ENCODE measurements at places on chromosomes 5 and 9. TPM values are rescaled to one million over a fixed set of nuclear protein-coding genes. Genes with fewer than 3 reads are reported as not detected.

DNA sequence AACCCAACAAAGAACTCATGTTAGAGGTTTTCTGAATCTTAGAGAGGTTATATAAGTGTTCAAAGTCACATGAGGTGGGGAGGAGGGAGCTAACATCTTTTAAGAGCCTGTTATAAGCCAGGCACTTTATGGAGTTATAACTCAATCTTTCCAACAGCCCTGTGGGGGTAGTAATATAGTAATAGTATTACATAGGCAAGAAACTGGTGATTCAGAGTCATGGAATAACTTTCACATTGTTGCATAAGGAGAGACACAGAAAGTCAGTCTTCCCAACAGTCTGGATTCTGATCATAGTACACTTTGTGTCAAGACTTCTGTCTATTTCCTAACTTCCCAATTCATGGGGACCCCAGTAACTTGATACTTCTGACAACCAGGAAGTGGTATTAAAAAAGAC is 89.2 kb downstream of the ACER2 start:
- peaks cover 4% of the 10 kb centered on the region for H3K27me3 ChIP-seq

- H3K4me1 ChIP-seq = peaks cover 12% of the 10 kb centered on the region
- no peak overlapping the region for H3K27ac ChIP-seq
- no peak overlapping the region for H3K4me3 ChIP-seq
- DNase-seq = no peak
- H3K36me3 ChIP-seq = peaks cover 33% of the 10 kb centered on the region
- no peaks in the 10 kb centered on the region for H3K27me3 ChIP-seq
These were observed 32.3 kb upstream of the CSF1R start for GRCh38 chr5:150118561-150119229.

FAM151B gene
- total RNA-seq = 3.4 TPM

DNA sequence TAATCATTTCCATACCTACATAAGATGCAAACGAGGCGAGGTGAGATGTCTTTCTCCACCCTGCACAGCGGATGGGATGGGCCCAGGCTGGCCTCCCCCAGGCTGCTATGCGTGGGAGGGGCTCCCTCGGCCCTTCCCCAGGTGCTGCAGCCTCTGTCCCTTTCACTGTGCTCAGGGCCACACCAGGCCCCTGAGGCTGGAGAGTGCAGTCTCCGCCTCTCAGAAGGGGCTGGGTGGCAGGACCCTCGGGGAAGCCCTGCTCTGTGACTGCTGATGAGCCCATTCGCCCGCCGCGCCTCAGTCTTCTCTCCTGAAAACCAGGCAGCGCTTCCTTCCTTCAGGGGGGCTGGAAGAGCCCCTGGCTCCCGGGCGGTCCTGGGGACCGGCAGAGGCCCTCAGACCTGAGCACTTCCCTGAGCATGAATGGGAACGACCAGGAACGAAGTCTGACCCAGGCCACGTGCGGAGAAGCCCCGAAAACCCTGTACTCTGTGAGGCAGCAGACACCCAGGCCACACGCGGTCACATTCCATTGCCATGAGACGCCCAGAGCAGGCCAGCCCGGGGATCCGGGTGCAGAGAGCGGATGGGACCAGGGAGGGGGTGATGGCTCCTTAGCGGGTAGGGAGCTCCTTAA is 21.9 kb upstream of the NOTCH1 start:
- no peaks in the 10 kb centered on the region for H3K27me3 ChIP-seq
- peaks cover 25% of the 10 kb centered on the region for H3K4me1 ChIP-seq
- H3K4me3 ChIP-seq = no peak overlapping the region
- DNase-seq = peak; percentile 88
- H3K36me3 ChIP-seq = no peaks in the 10 kb centered on the region
